Fibroblast of skin of right quadriceps (primary cell): ENCODE measurements at places on chromosomes 4 and X.
A peak's percentile ranks its signal among the peaks of the same experiment; 100 is the strongest.

DNA sequence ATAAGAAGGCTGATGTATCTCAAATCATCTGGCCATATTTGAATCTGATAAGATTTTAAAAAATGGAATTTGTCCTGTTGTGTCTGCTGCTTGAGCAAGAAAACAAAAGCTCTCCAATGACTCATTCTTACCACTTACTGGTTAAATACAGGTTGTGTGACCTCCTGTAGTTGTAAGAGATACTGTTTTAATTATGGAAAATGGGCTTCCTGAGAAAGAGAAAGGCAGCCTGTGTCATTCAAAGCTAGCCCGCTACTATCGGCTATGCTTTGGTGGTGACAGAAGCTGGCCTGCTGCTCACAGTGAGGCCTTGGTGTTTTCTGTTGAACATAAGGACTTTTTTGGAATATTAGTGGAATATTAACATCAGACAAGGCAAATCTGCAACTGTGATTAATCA, 1722.1 kb upstream of the PCDH10 start:
- DNase-seq, result no peak

DNA sequence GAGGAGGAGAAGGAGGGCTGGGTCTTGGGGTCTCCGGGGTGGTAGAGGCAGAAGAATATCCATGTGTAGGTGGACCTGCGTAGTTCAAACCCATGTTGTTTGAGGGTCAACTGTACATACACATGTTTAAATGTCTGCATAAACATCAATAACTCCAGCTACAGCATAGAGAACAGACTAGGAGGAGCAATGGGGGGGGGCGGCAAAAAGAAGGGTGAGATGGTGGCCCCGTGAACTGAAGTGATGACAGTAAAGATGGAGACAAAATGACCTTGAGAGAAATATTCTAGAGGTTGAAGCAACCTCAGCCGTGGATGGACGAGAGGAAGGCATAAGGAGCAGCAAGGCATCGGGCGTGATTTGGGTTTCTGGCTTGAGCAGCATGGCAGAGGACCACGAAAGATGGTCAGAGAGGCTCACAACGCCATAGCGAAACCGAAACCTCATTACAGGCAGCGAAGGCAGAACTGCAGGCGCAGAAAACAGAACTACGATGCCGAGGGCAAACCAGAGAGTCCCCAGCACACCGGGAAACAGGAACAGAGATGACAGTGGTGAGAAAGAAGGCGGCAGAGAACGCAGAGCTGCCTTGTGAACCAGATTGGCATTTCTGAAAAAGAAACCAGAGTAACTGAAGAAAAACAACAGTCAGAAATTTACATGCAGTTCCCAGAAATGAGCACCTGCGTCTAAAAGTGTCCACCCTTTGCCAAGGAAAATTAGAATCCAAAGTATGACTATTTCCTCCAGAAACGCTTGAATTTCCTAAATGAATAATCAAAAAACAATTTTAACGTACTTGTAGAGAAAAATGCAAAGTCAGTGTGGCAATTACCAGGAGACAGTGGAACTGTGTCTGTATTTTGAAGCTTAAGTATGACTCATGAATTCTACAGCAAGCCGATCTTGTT, 50.3 kb upstream of the ENPP6 start:
- peak; percentile 90 for DNase-seq

DNA sequence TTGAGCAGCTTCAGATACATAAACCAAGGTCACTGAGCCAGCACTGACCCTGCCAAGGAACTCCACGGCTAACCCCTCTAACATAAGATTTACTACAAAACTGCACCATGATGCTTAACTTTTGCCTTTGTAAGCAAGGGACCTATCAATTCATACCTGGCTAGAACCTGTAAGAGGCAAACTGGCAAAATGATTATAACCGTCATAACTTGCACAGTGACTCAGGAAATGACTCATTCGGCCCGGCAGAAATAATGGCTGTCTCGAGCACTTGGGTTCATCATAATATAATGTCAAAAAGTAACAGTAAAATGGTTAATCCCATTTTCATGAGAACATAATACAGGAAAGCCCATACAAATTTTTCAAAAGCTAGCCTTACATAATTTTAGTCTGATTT, 17.2 kb downstream of the RASGEF1B start:
- DNase-seq, result no peak

- DNase-seq, result no peak
Observed at GRCh38 chrX:133235830-133236229, 17.7 kb upstream of the TFDP3 start.

GRCh38 chr4:89001647-89002445, 55.1 kb downstream of the FAM13A start:
- no peak for DNase-seq

DNA sequence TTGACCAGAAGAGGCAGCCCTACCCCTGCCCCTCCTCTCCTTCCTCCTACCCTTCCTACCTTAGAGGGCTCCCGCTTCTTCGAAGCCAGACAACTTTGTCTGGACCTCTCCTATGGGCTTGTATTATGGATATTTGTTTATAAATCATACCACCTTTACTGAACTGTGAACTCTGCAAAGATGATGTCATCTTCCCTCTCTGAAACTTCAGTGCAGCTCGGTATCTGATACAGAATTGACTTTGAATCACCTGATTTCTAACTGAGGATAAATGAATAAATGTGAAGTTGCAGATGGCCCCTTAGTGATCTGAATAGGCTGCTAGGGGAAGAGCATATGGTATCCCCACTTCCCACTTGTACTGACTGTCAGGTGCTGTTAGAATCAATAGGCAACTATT, 1.1 kb upstream of the OTC start:
- no peak for DNase-seq

DNA sequence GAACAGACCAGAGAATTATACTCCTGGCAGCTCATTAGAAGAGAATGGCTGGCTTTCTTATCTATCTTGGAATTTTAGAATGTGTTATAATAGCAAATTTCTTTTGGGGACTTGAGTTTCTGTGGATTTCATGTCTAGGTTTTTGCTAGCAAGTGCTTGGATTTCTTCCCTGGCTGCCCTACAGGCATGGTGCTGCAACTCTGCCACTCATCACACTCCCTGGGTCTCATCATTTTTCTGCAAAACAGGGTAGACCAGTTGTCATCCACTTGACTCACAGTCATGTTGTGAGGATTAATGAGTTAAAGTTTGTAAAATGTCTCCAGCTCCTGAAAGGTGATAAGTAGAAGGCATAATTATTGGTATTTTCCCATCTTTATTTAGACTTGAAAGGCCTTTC, 60.7 kb upstream of the LCORL start:
- DNase-seq, result no peak

DNA sequence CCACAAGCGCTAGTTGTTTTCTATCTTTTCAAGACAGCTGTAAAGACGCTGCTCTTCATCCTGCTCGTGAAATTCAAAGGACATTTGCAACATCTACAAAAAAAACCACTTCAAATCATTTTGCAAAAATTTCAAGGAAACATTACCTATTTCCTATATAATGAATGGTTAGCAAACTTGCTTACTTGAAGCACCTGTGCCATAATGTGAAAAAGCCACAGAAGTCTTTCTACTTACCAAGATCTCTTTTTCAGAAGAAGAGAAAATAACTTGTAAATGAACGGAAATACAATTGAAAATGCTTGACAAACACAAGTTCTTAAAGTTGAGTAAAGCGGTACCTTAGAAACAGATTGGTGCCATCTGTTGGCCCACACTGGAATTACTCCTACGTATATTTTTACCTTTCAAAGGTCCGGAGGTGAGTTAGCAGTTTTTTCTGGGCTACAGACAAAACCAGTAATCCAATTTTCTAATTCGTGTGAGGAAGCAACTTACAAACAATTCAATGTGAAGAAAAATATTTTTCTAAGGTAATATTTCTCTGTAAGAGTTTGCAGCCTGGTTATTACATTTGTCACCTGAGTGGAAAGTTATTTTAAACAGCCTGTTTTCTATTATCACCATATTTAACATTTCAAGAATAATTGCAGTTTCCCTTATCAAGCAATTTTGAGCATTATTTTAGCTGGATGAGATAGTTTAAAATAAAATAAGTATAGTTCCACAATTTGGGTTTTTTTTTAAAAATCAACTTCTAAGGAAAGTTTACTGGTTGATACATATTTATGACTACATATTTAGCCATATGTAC, at the start of gene TLR6:
TSS of gene TLR6 (minus strand) at position 294 of the 814 bp plus-strand sequence. CDS start 27,344 bp downstream, outside the sequence.
- DNase-seq, result peak; percentile 45

- no peak for DNase-seq
Observed at GRCh38 chr4:139443661-139444060, 10.3 kb upstream of the RAB33B start.

- no peak for DNase-seq
Observed at GRCh38 chrX:41445781-41446358, 1.3 kb upstream of the NYX start.

GRCh38 chr4:118281611-118282442, 71.0 kb downstream of the PRSS12 start:
- DNase-seq, result peak; percentile 60

DNA sequence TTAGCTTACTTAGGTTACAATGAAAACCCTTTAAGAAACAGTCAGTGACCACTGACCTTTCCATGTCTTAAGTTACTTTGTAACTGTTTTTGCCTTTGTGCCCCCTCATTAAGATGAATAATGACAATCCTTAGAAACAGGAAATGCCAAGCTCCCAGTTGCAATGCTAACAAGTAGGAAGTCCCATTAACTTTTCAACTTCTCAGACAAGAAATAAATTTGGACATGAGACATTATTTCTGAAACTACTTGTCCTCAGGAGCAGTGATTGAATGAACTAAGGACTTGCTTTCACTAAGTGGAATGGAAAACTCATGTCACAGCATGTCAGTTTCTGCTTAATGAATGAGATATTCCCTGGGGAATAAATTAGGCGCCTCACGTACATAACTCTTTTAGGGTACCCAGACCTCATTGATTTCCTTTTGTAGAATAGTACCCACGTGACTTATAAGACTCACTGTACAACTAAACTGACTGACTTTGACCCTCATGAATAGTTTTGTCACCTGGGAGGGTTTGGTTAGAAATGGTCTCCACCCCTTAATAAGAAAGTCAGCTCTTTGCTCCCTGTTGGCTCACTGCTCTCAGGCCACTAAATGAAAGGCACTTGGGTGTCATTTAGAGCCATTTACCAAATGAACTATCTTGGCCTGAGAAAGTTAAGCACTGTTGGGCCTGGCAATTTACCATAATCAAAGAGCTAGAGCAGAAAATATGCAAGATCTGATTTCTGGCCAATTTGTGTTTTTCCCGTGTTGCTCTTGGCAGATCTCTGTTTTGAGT, 383.9 kb downstream of the RPA4 start:
- DNase-seq, result peak; percentile 7

DNA sequence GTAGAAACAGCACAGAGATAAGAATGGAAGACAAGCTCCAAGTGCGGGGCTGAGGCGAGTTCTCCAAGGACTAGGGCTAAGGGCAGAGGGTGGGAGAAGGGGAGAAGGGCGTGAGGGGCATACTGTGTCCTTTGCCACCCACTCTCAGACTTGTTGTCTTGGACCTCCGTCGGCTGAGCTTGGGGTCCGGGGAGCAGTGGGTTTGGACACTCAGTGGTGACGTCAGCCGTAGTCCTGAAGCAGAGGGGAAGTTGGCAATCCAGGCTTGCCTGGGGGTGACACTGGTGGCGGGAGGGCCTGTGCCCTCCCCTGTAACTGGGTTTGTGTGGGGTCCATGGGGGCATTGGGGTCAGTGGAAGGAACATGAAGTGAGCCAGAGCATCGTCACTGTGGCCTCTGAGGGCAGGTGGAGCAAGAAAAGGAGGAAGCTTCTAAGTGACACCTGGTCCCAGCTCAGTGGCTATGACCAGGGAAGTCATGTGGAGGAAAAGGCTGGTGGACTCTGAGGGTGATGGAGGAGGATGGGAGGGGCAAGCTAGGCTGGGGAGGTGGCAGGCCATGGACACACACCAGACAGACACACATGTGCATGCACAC, 17.6 kb downstream of the CD99 start:
- no peak for DNase-seq

DNA sequence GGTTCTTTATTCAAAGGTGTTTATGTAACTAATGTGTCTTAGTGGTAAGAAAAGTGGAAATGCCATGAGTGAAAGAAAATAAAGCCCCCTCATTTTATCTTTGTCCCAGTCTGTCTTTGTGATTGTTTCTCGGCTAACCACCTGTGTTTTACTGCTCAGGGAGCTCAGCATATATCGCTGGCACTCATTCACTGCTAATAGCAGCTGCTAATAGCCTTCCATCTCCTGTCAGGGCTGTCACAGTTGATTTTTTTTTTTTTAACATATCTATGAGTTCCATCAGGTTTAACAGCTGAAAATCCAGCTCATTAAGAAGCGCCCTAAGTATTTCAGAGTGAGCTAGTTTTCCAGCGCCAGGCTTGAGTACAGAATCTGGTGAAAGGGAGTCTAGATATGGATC, 205.6 kb downstream of the RBMX2 start:
- no peak for DNase-seq

- DNase-seq, result no peak
Observed at GRCh38 chr4:8705161-8706145, 112.9 kb downstream of the CPZ start.
